ENCODE measurements at places on chromosomes 2 and 18.

GRCh38 chr2:49621016-49621415 lies 466.7 kb upstream of the FSHR start:
- no peak for DNase-seq

DNA sequence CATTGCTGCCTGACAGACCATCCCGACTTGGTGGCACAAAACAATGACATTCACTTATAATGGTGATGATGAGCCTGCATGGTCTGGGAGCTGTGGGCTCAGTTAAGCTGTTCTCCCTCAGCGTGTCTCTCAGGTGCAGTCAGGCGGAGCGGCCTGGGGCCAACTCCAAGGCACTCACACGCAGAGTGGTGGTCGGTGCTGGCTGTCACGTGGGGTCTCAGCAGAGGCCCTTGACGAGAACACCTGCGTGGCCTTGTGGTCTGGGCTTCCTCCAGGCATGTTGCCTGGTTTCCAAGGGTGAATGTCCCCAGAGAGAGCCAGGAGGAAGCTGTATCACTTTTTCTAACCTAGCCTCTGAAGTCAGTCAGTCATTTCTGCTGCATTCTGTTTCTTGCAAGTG lies 29.8 kb downstream of the ARMC9 start:
- no peak for DNase-seq

DNA sequence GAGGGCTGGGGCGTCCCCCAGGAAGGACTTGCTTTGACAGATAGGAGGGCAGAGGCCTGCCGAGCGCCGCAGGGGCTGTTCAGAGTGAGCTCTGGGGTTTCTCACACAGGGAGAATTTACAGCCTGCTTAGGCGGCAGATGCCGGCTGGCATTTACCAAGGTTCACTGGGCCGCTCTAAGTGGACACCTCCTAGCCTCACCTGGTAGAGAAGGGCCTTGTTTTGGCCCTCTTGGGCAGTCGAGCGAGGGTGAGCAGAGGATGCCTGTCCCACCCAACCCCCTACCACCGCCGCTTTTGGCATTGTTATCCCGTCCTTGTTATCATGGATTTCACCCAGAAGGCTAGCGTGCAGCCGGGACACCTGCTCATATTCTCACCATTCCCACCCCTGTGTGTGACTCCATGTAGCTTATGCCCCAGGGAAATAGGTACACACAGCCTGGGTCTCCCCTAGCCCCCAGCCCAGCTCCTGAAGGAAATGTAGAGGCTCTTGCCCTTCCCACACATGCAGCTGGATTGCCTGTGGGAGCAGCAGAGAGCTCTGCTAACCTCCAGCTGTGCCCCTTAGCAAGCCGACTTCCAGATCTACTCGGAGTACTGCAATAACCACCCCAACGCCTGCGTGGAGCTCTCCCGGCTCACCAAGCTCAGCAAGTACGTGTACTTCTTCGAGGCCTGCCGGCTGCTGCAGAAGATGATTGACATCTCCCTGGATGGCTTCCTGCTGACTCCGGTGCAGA lies 52.4 kb downstream of the FAM168B start:
- DNase-seq, result no peak

GRCh38 chr18:79986726-79987125 lies 1.6 kb downstream of the TXNL4A start:
- DNase-seq, result no peak

GRCh38 chr2:69827796-69828540 lies 1.5 kb upstream of the GMCL1 start:
- no peak for DNase-seq

DNA sequence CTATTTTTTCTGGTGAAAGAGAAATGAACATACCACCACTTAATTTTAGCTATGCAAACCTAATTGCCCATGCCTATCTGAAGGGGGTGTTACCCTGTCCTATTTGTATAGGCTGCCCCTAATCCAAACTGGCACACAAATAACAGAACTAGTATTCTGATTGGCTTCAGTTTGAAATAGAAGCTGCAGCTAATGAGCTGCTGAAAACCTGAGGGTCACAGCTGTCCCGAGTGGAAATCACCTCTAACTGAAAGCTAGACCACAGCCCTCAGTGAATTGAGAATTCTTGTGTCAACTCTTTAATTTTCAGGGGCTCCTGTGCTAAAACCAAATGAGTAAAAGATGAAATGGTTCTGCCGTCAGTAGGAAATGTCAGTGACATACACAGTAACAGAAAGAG lies 28.7 kb downstream of the CCDC141 start:
- no peak for DNase-seq

DNA sequence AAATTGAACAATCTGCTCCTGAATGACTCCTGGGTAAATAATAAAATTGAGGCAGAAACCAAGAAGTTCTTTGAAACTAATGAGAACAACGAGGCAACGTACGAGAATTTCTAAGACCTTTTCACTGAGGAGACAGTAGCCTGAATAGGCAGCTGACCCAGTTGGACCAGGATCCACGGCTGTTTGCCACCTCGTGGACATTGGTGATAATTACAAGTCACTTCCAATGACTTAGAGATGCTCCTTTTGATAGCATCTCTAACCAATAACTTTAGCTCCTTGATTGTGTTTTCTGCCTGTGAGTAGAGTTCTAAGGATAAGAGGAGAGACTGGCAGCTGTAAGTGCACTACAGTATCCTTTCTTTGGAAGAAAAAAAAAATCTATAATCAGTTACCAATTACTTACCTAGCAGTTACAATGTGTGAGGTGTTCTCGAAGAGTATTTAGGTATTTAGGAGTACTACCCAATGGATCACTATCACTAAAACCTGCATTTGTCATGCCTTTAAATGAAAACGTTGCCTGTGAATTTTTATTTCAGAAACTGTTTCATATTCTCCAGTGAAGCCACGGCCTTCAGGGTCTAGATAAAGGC lies 31.3 kb upstream of the CNTNAP5 start:
- DNase-seq, result no peak

GRCh38 chr18:75104483-75104882 lies 104.5 kb downstream of the PTGR3 start:
- no peak for DNase-seq

- DNase-seq, result no peak
Measured at GRCh38 chr2:8058652-8059051, 623.2 kb upstream of the ID2 start.

Measured in NCI-H1105 (cell line).